Spinal cord (tissue), 10 donors: ENCODE measurements at places on chromosomes 5 and 9. TPM values are rescaled to one million over a fixed set of nuclear protein-coding genes. Genes with fewer than 3 reads are reported as not detected.

- no peak for DNase-seq
These were observed 207.6 kb upstream of the DMRTA1 start for GRCh38 chr9:22238809-22239684.

DNA sequence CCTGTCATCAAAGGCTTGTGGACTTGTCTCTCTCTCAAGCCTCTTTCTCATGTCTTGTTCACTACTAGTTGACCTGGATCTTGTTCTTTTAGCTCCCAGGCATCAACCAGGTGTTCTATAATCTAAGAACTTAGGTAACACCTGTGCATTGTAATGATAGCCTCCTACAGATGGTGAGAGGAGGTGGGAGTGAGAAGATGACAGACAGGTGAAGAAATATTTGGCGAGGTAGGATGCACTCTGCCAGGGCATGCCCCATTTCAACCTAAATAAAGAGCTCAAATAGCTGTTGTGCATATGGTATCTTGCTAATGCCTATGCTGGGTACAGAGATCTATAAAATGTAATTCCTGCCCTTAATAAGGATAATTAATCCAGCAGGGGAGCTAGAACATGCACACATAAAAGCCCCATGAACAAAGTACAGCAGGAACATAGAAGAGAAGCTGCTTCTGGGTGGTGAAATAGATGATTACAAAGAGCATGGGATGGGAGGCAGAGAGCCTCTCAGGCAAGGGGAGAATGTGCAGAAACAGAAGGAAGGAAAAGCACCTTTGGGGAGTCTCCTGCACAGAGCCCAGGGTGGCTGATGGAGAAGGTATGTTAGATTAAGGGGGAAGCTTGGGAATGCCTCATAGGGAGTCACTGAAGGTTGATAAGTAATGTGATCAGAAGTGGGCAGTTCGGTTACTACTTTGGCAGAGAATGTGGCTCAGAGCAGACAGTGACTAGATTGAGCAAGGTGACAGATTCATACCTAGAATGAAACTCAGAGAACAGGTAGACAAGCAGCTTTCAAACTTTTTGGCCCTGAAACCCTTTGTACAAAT lies 28.0 kb upstream of the PLIN2 start:
- no peak for DNase-seq

DNA sequence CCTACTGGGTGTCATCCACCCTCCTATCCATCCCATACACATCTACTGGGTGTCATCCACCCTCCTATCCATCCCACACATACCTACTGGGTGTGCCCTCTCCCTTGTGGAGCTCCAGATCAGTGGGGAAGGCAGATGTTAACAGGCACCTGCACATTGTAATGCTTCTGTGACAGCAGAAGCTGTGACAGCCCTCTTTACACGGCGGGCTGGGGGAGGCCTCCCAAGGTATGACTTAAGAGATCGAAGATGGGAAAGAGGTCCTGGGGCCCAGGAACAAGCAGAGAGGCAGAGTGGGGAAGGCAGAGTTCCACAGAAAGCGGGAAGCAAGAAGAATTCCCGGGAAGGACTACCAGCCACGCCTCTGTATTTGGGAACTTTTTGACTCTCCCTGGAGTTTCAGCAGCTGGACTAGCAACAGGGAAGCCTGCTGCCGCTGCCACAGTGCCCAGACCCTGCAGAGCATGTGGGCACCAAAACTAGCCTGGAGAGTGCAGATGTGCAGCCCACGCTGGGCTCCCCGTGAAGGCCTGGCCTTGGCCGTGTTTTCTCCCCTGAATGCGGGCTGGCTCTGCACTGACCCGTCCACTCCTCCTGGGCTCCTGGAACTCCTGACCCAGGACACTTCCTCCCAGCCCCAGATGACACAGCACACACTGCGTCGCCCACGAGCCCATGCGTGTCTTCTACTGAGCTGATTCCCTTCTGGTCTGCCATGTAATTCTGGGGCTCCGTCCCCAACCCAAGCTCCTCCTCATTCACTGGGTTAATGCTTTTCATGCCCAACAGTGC lies 9.3 kb downstream of the TOR1A start:
- DNase-seq = no peak

DNA sequence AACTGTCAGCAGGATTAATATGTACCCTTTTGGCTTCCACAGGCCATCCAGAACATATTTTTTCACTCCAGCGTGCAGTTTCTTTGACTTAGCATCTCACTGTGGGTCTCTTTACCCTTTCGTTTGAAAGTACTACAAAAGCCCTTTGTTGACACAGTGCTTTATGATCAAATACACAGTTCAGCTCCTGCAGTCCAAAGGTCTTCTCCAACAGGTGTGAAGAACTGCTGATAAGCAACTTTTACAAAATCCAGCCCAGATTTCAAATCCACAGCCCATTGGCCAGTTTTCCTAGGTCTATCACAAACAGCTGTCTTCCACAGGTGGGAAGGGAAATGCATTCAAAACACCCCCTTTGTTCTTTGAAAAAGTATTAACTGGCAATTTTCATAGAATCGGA lies 54.8 kb downstream of the MYO10 start:
- no peak for DNase-seq

DNA sequence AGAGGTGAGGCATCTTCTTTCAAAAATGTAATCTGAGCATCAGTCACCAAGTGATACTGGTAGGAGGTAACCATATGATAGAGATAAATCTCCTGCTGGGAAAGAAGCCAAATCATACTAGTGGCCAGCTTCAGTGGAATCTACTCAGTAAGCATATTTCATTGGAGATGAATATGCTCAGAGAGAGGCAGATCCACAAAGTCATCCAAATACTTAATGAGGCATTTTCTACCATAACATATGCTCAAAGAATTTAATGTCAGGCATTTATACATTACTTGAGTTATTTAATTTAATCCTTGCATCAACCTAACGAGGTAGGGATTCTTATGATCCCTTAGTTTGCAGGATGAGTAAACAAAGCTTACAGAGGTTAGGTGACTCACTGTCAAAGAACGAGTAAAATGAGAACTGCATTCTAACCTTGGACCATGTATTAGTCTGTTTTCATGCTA lies 50.9 kb upstream of the DMRTA1 start:
- DNase-seq = no peak

GRCh38 chr9:114240216-114240615 lies 82.7 kb upstream of the ORM1 start:
- DNase-seq = no peak

ZBTB26 gene
- 9.0 TPM for total RNA-seq
